ENCODE measurements at places on chromosomes 3 and 15.

GRCh38 chr15:96578393-96578792, 247.9 kb downstream of the NR2F2 start:
- no peak for DNase-seq

DNA sequence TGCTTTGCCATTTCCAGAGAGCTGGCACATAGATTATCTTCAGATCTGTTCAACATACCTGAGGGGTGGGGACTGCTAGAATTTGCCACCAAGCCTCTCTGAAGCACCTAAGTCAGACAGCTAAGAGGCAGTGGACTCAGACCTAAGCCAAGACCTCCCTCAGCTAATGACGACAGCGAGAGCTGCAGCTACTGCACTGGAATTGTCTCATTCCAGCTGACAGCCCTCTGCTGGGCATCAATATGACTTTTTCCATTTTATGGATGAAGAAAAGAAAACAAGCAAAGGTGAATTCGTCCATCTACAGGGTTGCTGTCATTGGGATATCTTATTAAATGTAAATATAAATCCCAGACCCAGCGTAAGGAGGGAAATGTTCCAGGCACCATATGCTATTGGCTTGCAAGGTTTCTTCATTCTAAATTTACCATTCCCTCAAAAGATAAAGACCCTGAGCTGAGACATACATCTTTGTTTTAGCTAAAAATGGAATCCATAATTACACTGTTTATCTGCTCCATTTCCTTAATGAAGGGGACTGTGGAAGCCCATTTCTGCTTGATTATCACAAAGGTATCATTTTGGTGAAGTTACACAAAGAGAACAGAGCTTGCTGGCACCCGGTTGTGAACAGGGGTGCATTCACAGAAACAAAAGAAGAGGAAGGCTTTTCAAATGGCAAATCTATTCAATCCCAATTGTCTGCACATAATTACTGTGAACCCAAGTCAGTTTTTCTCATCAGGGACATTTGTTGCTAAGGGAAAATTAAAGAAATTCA, 85.5 kb upstream of the LRTM1 start:
- DNase-seq, result peak; percentile 8

DNA sequence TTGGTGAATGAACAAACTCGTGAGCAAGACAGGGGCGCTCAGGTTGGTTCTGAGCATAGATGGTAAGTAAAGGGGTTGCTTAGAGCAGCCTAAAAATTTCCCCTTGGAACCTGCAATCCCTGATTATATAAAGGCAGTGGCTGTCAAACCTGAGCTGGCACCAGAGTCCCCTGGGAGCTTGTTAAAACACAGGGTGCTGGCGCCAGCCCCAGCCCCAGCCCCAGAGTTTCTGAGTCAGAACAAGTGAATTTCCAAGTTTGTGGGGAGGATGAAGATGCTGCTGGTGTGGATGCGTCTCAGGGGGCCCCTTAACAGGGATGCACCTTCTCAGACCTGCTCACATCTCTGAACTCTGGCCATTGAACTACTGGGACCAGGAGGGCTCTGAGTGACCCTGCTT, 48.2 kb downstream of the FEM1B start:
- no peak for DNase-seq

GRCh38 chr3:183244219-183244618, 8.8 kb upstream of the B3GNT5 start:
- no peak for DNase-seq

DNA sequence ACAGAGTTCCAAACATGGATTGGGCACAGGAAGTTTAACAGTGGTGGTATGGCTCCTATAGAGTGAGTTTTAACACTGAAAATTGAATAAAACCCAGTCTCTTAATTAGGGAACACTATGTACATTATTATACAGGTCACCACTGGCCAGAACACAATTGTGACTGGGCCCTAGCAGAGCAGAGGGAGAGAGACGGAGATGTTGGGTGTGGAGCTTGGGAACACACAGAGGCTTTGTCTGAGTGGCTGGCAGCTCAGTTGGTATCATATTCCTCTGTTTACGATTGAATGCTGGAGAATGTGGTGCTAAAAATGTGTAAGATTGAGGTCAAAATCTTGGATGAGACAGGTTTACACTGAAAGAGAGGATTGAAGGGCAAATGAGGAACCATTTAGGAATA, 6.8 kb upstream of the MOBP start:
- no peak for DNase-seq

GRCh38 chr3:137815251-137815650, 51.1 kb downstream of the SOX14 start:
- DNase-seq, result no peak

DNA sequence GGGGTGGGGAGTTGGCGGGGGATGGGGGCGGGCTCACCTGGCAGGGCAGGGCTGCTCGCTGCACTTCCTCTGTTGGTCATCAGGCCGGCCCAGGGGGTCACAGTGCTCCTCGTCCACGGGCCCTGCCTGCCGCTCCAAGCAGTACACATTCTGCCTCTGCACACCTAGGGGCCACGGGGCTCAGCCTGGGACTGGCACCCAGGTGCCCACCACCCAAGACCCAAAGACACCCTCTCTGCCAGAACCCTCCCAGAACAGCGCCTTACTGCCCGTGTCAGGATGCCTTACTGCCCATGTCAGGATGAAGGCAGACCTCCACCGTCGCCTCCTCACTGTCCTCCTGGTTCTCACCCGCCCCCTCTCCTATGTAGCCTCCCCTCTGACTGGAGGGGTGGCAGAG, 43.2 kb downstream of the ADAMTS7 start:
- no peak for DNase-seq

GRCh38 chr3:152511904-152512303, 243.2 kb downstream of the MBNL1 start:
- DNase-seq, result no peak

GRCh38 chr3:98964784-98965183, 63.3 kb upstream of the DCBLD2 start:
- no peak for DNase-seq

- DNase-seq, result no peak
Observed at GRCh38 chr3:71456156-71456555, 127.4 kb downstream of the FOXP1 start.

DNA sequence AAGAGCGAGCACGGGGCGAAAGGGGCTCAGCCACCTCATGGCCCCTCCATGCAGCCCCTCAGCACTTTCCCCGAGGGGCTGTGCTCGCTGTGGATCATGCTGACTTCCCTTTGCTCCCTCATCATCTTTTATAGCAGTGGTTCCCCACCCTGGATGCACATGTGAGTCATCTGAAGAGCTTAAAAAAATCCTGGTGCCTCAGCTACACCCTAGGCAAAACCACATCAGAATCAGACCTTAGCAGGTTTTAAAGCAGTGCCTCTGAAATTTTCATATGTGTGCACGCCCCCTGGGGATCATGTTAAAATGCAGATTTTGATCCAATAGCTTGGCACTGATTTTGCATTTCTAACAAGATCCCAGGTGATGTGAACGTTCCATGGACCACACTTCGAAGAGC, 50.9 kb downstream of the FEM1B start:
- no peak for DNase-seq

- no peak for DNase-seq
Observed at GRCh38 chr15:50358845-50359244, 3.8 kb upstream of the GABPB1 start.

GRCh38 chr15:70252951-70253320, 155.2 kb upstream of the TLE3 start:
- DNase-seq, result no peak

DNA sequence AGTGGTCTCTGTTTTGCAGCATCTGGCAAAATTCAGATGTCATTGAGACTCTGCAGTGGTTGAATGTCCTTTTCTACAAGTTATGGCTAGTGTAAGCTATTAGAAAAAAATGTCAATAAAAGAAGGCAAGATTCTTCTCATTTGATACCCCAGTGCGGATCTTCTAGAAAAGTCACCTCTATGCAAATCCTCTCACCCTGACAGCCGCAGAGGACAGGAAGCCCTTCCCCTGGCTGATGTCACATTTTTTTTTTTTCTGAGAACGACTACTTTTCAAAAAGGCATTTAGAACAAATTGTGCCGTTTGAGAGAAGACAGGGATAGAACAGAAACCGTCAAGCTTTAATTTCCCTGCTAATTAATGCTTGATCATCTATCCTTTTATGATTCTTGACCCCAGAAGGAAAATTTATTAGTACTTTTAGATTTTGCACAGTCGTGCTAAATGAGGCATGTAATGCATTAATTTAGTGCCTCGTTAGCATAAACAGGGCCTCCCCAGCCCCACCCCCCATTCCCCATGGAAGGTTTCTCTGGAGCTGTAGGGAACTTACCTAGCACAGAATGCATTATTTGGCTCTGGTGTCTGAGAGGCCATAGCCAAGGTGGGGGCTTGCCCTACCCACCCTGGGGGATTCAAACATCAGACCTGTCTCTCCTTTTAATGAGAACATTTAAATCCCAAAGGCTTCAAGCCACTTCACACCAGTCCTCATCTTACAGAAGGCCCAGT, 183.8 kb downstream of the OPA1 start:
- no peak for DNase-seq

GRCh38 chr15:28043691-28044091, 55.4 kb downstream of the OCA2 start:
- DNase-seq, result no peak

GRCh38 chr3:36496684-36497633, 116.7 kb downstream of the STAC start:
- no peak for DNase-seq

Measured in NCI-H1436 (cell line).